Stimulated activated CD8-positive, alpha-beta memory T cell treated with anti-CD3 and anti-CD28 coated beads, Interleukin-4, amount 100 ng/mL, for 48 hours (primary cell): ENCODE measurements at places on chromosomes 5 and 9.

- no peak for DNase-seq
Measured at GRCh38 chr5:166166071-166166470, 2125.4 kb upstream of the WWC1 start.

DNA sequence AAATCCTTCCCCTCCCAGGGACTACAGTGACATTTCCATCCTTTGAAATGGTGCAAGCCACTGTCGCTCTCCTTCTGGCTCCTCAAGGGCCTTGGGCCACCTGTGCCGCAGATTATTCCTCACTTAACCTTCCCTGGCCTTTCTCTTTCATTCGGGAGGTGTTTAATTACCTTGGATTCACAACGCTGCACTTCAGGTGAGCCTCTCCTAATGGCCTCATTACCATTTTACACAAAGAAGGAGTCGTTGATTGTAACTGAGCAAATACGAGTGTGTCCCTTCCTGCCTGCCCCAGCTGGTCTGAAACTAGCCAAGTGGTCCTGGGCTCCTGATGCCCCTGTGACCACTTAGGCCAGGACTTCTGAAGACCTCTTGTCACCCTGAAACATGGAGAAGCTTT is 205.0 kb downstream of the CRB2 start:
- no peak for DNase-seq

DNA sequence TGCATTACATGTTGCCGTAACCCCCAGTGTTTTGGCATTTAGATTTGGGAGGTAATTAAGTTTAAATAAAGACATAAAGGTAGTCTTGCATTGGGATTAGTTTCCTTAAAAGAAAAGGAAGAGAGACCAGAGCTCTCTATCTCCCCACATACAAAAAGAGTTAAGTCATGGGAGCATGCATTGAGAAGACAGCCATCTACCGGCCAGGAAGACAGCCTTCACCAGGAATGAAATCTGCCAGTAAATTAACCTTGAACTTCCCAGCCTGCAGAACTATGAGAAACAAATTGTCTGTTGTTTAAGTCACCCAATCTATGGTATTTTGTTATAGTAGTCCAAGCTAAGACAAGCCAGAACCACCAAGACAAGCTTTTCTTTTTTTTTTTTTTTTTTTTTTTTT is 567.0 kb upstream of the CDH18 start:
- no peak for DNase-seq

DNA sequence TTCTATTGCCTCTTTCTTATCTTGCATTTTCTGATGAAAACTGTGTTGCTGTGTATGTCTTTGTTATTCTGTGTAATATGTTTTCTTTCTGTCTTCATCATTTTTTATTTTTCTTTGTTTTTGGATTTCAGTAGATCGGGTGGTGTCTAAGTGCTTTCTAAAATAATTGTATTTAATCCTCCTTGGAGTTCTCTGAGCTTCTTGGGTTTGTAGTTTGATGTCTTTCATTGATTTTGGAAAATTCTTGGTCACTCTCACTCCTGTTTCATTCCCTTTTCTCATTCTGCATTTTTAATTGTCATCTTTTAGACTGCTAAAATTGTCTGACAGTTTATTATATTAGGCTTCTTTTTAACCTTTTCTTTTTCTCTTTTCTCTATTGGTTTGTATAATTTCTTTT is 560.5 kb downstream of the IRX1 start:
- no peak for DNase-seq

- no peak for DNase-seq
Measured at GRCh38 chr5:155783246-155783645, 543.7 kb upstream of the SGCD start.

DNA sequence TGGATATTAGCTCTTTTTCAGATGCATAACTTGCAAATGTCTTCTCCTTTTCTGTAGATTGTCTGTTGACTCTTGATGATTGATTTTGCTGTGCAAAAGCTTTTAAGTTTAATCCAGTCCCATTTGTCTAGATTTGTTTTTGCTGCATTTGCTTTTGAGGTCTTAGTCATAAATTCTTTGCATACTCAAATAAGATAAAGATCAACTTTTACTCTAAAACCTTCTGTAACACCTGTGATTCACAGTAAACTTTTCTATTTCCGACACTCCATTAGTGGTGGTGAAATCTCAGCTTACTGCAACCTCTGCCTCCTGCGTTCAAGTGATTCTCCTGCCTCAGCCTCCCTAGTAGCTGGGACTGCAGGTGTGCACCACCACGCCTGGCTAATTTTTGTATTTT is 239.0 kb upstream of the ST8SIA4 start:
- no peak for DNase-seq

DNA sequence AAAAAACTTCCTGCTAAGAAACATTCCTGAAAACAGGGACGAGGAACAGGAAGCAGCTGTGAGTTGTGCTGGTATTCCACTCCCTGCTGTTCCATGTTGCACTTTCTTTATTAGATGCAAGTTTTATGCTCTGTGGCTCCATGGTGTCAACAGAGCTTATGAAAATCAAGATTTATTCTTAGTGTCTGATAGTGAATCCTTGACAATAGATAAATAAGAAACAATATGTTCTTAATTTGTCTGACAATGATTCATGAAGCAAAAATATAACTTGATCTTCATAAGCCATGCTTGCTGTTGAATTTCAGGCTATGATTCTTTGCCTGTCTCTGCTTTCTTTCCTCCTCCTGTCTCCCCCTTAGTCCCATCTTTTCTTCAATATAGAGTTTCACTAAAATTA is 119.6 kb downstream of the DROSHA start:
- no peak for DNase-seq

- no peak for DNase-seq
Measured at GRCh38 chr5:107217721-107218130, 453.0 kb downstream of the EFNA5 start.

- DNase-seq = no peak
Measured at GRCh38 chr5:171623551-171624097, 162.0 kb upstream of the SMIM23 start.

GRCh38 chr5:115402822-115403577 is 106.5 kb upstream of the CCDC112 start:
- no peak for DNase-seq

- DNase-seq = no peak
Measured at GRCh38 chr5:141641634-141642267, 5.0 kb downstream of the RELL2 start.

- DNase-seq = no peak
Measured at GRCh38 chr5:107403228-107403953, 267.3 kb downstream of the EFNA5 start.

- no peak for DNase-seq
Measured at GRCh38 chr9:976258-976942, at the start of gene DMRT3. TSS of gene DMRT3 (plus strand) at chr9:976655. CDS start at chr9:977002, 347 bp downstream.

GRCh38 chr9:130756037-130756436 is 62.5 kb downstream of the EXOSC2 start:
- no peak for DNase-seq

DNA sequence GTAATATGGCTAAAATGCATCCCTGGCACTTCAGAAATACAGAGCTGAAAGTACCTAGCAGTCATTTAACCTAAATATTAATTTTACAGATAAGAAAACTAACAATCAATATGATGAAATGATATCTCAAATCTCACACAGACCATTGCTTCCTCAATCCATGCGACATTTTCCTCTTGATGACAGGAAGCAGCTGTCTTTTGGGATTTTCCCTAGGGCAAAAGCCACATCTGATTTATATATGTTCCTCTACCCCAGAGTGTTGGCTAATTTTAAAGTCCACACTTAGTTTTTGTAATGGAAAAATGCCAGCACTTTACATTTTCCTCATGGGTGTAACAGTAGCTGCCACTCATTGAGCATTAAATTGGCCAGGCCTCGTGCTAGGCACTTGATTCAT is 47.7 kb upstream of the ITGA1 start:
- no peak for DNase-seq

GRCh38 chr5:33582417-33582816 is 141.7 kb downstream of the TARS1 start:
- no peak for DNase-seq

GRCh38 chr5:152514827-152515397 is 109.8 kb upstream of the NMUR2 start:
- DNase-seq = no peak

GRCh38 chr5:151196556-151197290 is 27.2 kb downstream of the CCDC69 start:
- DNase-seq = peak; percentile 12

GRCh38 chr9:124340219-124341069 is 74.8 kb downstream of the PSMB7 start:
- DNase-seq = no peak

- DNase-seq = no peak
Measured at GRCh38 chr5:101664071-101664791, 631.9 kb downstream of the SLCO4C1 start.

DNA sequence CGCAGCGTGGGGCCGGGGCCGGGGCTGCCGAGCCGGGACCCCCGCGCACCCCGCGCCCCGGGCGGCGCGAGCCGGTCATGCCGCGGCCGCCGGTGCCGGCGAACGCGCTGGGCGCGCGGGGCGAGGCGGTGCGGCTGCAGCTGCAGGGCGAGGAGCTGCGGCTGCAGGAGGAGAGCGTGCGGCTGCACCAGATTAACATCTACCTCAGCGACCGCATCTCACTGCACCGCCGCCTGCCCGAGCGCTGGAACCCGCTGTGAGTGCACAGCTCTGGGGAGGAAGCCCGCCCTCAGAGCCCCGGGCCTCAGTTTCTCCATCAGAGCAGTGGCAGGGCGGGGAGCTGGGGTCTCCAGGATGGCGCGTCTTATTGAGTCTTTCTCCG is 335 bp downstream of the GALNT12 start:
- peak; percentile 51 for DNase-seq

DNA sequence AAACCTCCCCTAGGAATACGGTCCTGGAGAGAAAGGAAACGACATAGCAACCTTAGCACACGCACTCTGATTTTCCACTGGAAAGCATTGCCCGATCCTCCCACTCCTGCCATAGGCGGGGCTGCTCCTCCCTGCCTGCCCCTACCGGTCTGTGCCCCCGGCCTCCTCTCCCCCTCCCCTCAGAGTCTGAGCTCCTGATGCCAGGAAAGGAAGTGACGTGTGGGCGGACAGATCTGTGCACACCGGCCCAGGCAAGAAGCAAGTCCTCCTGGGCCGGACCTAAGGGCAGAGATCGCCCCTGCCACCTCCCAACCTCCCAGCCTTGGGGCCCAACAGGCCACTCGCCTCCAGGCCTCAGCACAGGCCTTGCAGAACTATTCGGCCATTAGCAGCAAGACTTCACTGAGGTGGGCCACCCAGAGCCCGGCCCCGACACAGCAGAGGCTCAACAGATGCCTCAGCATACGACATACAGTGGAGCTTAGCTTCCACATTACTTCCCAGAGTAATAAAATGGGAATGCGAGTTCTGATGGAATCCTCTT is 7.2 kb downstream of the NINJ1 start:
- no peak for DNase-seq

GRCh38 chr5:61704289-61704688 is 372.2 kb downstream of the ZSWIM6 start:
- no peak for DNase-seq

GRCh38 chr9:2837915-2838314 is 6.0 kb downstream of the PUM3 start:
- DNase-seq = no peak

GRCh38 chr9:22142671-22143070 is 133.6 kb upstream of the CDKN2B start:
- no peak for DNase-seq

DNA sequence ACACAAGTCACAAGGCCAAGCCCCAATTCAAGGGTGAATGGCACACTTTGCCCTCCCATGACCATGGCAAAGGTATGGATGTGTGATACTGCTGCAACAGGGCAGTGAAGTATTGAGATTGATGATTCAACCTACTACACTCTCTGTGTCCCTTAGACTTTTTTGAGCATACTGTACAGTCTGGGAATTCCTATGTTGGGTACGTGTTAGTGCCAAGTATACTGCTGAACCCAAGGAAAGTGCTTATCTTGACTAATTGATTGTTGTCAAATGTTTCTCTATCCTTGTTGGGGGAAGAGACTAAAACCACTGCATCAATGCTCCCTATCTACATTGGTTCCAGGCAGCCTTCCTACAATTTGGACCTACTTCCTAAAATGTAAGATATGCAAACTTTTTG is 93.7 kb downstream of the NDFIP1 start:
- DNase-seq = no peak

GRCh38 chr9:38006163-38006562 is 62.9 kb downstream of the SHB start:
- DNase-seq = no peak

- DNase-seq = peak; percentile 87
Measured at GRCh38 chr9:35664531-35665470, at the start of gene ARHGEF39. TSS of gene ARHGEF39 (minus strand) at chr9:35665195. CDS start at chr9:35665169, 26 bp downstream.

DNA sequence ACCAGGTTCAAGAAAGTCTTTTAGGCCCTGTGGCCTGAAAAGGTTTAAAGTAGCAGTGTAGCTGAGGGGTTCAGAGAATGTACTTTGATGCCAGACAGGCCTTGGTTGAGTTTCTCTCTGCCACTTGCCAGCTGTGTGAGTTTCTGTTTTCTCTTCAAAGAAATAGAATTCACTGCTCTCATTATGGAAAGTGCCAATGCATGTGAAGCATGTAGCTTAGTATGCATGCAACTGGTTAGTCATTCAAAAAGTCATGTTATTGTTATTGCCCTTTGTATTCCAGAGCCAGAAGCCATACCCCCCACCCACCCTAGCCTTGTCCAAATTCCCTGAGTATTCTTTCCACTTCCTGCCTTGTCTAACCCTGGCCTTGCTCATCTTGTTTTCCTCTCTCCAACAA is 101.7 kb downstream of the ADRB2 start:
- no peak for DNase-seq

GRCh38 chr9:114403153-114403756 is 15.5 kb upstream of the AKNA start:
- no peak for DNase-seq

DNA sequence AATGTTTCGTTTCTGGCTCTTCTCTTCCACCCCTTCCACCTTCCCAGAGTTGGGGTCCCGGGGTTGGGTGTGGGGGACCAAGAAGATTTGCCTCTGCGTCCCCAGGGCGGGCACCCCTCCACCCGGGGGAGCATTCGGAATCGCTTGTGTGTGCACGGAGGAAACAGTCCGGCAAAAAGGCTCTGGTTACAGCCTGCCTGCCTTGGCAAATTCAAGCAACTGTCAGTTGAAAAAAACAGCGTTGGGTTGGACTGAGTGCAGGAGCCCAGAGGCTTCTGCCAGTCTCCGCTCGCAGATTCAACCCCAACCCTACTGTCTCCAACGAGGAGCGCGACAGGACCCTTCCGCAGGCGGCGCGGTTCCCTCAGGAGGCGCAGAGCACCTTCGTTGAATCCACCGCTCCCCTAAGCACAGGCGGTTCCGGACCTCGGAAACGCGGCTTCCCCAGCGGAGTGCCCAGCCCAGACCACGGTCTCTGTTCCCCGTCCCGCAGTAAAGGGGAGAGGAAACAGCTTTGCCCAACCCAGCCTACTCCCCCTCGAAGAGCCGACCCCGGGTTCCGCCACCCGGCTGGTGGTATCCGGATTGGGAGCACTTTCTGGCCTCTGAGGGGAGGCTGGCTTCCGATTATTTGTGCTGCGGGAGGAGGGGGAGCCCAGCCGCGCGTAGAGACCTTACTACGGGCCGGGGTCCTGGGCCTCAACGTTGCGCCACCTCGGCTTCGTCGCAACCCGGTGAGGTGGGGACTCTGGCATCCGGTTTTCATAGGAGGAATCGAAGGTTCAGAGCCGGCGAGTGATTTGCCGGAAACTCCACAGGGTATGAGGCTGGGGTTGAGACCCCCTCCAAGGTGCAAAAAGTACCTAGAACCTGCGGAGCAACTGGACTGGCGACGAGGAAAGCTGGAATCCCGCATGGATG is 9.6 kb downstream of the LHX6 start:
- no peak for DNase-seq

GRCh38 chr9:121322037-121322736 is 47.9 kb downstream of the STOM start:
- no peak for DNase-seq

GRCh38 chr9:138043061-138043410 is 165.5 kb downstream of the CACNA1B start:
- no peak for DNase-seq

GRCh38 chr5:118121258-118121657 is 867.1 kb downstream of the DTWD2 start:
- no peak for DNase-seq
